ENCODE measurements at places on chromosomes 6 and 20.
A peak's percentile ranks its signal among the peaks of the same experiment; 100 is the strongest.

- no peak for DNase-seq
These were observed 4.1 kb upstream of the TFAP2C start for GRCh38 chr20:56624786-56625681.

GRCh38 chr6:121810158-121811032 lies 374.9 kb downstream of the GJA1 start:
- no peak for DNase-seq

DNA sequence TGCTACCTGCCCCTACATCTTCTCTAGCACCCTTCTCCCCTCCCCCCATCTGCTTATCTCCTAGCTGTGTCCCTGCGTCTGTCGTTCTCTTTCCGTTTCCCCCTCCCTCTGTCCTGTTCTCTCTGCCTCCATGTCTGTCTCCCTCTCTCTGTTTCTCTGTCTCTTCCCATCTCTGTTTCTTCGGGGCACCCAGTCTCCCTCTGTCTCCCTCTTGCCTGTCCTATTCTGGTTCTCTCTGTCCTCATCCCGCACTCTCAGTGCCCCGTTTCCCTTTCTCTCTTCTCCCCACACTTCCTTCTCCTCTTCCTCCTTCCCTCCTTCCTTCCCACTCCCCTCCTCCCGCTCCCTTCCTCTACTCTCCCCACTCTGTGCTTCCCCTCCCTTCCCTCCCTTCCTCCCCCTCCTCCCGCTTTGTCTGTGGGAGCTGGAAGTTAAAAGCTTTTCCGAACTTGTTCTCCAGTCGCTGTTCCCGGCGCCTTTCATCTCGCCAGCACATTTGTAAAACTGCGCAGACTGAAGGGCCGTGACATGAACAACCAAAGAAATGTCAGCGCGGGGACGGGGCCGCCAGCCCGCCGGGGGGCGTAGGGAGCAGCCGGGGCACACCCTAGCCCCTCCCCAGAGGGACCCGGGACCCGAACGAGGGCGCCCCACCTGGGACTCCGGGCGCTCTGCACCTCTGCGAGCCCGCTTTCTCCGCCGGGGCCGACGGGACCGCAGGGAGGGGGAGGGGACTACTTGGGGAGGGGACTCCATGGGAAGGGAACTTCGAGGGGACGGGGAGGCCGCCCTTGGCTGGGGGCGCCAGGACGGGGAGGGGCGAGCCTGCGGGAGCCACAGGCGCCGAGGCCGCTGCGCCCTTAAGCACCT lies 4.0 kb upstream of the CDH22 start:
- no peak for DNase-seq

GRCh38 chr20:50012282-50013263 lies 29.8 kb downstream of the SNAI1 start:
- DNase-seq: no peak

DNA sequence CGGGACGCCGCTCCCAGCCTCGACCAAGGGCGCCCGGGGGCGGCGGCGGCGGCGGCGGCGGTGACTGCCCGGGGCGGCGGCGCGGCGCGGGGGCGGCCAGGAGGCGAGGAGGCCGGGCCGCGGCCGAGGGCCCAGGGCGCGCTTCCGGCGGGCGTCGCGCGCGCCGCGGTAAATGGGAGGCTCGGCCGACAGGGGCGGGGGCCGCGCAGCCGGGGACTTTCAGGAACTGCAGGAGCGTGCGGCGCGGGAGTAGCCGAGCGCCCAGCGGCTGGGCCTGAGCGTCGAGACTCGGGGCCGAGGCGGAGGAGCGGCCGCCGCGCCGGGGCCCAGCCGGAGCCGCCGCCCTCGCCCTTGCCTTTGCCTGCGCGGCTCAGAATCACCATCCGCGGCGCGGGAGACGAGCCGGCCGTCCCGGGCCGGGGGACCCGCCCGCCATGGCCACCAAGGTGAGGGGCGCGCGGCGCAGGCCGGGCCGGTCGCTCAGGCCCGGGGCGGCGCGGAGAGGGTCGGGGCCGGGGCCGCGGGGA lies at the start of gene SNX9:
Gene SNX9, plus strand, starts transcription at position 246 of the 527 bp plus-strand sequence. Its CDS starts 189 bp downstream, at position 435.
- peak; percentile 62 for DNase-seq

GRCh38 chr20:38685853-38686473 lies 38.3 kb upstream of the SLC32A1 start:
- peak; percentile 9 for DNase-seq

DNA sequence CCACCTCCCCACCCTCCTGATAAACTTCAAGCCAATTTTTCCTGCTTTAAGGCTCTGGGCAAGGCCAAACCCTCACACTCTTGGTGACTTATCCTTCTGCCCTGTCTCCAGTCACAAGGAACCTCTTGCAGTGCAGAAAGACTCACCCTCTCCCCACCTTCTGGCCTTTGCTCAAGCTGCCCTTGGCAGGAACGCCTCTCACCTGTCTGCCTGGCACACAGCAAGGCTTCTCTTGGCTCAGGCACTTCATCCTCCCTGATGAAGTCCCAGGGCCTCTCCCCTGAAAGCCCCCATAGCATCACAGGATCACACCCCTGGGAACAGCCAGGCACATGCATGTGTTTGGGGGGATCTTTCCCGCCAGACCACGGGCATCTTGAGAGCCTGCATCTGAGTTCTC lies 68.8 kb upstream of the NNAT start:
- no peak for DNase-seq

GRCh38 chr6:156848533-156848932 lies 71.4 kb downstream of the ARID1B start:
- no peak for DNase-seq

GRCh38 chr20:40575851-40576250 lies 113.2 kb downstream of the MAFB start:
- DNase-seq: no peak

- no peak for DNase-seq
These were observed 249.5 kb upstream of the THEMIS start for GRCh38 chr6:128150376-128150775.

DNA sequence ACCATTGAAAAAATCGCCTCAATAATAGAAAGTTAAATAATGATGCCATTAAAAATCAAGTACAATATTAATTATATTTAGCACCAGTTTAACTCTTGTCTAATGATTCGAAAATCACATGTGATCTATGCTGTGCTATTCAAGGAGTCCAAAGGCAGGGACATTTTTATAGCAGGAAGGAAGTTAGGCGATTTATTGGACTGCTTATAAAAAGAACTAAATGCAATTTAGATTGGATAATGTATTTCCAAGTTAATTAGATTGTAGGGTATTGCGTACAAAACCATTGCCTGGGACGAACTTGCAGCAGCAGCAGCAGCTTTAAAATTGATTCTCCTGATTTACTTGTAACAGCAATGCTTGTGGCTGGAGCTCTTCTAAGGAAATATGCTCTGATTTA lies 87.4 kb upstream of the TMEM181 start:
- DNase-seq: no peak

DNA sequence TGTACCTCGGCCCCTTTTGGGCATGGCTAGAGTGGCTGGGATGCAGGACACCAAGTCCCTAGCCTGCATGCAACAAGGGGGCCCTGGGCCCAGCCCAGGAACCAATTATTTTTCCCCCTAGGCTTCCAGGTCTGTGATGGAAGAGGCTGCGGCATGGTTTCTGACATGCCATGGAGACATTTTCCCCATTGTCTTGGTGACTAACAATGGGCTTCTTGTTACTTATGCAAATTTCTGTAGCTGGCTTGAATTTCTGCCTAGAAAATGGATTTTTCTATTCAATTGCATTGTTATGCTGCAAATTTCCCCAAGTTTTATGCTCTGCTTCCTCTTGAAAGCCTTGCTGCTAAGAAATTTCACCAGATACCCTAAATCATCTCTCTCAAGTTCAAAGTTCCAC lies 1269.6 kb upstream of the CITED2 start:
- no peak for DNase-seq

DNA sequence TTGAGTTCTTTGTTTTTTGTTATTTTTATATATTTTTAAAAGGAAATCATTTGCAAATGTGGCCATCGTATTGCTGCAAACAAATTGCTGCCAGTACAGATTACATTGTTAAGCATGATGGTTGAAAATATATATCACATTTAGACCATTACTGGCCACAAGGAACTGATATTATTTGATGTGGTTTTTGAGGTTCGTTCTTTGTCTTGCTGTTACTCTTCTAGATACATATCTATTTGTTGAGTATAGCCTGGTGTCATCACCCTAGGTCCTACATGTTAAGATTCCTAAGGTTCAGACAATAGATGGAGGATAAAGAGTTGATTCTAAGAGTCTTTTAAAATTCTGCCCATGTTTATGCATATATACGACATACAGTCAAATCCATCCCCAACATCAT lies 306.0 kb downstream of the FARS2 start:
- DNase-seq: no peak

DNA sequence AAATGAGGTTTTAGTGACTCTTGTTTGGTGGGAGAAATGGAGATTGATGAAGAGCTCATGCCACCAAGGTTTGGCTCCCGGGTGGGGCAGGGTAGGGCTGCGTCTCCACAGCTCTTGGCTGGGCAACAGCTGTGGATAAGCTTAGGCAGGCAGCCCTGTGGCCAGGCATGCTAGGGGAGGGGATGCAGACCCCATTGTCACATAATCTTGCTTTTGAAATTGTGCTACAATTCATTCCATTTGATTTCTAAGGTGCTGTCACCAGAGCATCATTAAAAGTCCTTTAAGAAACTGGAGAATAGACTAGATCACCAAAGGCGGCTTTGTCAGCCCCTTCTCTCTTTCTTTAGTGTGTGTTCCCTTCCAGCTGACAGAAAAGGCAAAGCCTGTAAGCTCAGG lies 574.2 kb upstream of the JAG1 start:
- DNase-seq: no peak

DNA sequence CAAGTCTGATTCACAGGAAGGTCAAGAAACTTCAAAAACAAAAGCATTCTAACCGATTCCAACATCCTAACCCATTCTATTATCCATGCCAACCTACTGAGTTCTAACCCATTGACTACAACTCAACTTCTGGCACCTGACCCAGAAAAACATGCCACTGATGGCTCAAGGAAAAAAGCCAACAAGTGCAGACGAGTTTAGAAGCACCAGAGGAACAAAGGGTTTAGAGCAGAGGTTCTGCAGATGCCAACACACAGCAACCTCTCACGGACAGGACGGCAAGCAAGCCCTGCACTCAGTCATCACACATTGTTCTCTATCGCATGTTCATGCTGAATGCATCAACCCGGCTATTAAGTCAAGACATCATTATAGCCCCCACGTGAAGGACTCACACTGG lies 25.2 kb upstream of the MC3R start:
- no peak for DNase-seq

DNA sequence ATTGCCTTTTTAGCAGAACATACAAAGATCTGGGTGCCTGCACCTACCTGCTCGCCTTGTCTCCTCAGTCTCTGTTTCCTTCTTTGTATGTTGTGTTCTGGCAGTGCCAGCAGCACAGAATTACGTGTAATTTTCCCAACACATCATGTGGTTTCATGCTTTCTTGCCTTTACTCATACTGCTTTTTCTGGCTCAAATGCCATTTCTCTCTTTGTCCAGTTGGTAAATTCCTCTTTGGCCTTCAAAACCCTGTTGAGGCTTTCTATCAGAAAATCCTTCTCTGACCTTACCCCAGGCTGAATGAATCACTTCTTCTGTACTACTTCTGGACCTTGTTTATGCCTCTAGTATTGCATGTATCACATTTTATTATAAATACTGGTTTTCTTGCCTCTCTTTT lies 31.8 kb downstream of the L3MBTL3 start:
- DNase-seq: no peak

DNA sequence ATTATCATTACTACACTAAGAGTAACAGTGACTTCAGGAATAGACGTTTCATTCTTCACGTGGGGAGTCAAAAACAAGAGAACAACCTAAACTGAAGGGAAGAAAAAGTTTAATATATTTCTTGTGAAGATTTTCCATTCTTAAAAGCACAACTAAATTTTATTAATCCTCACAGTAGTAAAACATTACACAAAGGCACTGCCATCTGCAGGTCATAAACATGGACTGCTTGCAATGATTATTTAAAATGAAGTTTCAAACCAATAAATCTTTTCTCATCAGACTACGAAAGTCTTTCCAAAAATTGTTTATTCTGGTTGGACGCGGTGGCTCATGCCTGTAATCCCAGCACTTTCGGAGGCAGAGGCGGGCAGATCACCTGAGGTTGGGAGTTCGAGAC lies 2.6 kb downstream of the NCOA5 start:
- DNase-seq: no peak

DNA sequence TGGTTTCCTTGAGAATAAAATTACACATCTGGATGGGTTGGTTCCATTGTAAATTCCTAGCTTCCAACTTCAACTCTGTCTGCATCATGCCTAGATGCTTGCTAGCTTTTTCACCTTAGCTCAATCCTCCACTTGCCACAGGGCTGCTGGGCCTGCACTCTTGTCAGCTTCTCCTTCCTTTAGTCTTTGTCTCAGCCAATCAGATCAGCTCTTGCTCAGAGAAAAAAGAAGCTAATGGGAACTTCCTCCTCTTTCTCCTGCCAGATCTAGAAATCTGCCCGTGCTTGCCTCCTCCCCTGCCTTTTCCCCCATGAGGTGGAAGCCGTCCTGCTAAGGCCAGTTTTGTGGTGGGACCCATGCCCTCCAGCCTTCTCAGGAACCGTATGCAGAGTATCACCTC lies 18.5 kb downstream of the RAE1 start:
- no peak for DNase-seq

GRCh38 chr6:116108836-116109235 lies 8.2 kb downstream of the NT5DC1 start:
- no peak for DNase-seq

DNA sequence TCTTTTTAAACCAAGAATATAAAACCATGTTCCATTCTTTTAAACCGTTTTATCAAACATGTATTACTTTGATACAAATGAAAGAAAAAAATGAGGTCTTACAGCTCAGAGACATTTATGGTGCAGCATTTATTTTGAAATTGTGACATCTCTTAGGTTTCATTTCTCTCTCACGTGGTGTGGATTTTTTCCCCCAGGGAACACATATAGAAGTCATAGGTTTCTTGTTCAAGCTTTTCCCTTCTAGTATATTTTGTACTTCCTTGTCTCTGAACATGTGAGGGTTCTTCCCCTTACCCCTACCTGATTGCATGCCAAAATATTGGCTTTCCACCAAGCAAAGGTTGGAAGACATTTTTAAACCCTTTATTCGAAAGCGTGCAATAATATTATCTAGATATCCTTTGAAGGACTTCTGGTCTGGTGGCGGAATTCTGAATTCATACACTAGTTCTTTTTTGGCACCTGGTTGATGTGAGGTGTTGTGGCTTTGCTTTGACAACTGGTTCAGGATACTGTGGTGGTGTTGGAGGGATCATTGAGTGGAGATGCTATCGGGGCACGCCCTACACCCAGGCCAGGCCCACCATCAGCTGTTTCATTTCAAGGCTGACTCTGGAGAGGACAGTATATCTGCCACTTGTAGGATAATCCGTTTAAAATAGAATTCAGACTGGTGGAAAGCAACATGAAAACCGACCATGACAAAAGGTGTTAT lies 5.6 kb upstream of the FAM50B start:
- DNase-seq: no peak

All from activated T-cell treated with anti-CD3 and anti-CD28 coated beads, Interleukin-2, amount 50 U/mL, for 4 hours (primary cell).